ENCODE measurements at places on chromosomes 6 and 20.

- DNase-seq, result no peak
Measured at GRCh38 chr20:23032056-23032749, 2.9 kb upstream of the SSTR4 start.

DNA sequence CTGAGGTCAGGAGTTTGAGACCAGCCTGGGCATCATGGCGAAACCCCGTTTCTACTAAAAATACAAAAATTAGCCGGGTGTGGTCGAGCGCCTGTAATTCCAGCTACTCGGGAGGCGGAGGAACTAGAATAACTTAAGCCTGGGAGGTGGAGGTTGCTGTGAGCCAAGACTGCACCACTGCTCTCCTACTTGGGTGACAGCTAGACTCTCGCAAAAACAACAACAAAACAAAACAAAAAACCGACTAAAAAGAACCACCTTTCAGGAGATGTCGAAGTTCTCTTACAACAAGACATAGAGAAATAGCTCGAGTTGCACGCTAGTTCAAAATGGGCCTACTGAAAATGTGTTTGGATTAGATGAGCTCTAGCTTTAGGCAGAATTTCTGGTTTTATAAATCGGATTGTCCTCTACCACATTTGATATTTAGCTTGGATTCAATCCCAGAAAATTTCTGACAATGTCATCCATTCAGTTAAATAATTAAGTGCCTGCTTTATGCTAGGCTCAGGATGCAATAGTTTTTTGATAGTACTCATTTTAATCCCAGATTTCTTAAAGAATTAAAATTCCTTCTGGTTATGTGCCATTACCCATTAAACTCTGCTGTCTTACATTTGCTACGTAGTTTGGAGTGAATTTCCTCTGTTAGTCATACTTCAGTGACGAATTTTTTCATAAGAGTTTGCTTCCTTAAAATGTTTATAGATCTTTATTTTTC, 137.5 kb upstream of the SHLD1 start:
- no peak for DNase-seq

DNA sequence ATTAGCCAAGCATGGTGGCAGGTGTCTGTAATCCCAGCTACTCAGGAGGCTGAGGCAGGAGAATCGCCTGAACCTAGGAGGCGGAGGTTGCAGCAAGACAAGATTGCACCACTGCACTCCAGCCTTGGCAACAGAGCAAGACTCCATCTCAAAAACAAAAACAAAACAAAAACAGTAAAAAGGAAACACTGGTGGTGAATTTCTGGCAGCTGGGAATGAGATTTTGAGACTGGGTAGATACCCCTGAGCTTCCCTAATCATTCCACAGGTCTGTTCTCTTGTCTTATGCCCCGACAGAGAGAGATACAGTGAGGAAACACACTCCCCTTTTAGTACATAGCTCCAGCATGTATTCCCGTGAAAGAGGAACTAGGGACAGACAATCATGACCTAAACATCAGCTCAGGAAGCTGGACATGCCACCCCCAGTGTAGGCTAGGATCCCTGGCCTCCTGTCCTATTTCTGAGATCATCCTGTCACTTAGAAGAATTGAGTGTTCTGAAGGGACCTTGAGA, 9.6 kb downstream of the MAN1A1 start:
- no peak for DNase-seq

DNA sequence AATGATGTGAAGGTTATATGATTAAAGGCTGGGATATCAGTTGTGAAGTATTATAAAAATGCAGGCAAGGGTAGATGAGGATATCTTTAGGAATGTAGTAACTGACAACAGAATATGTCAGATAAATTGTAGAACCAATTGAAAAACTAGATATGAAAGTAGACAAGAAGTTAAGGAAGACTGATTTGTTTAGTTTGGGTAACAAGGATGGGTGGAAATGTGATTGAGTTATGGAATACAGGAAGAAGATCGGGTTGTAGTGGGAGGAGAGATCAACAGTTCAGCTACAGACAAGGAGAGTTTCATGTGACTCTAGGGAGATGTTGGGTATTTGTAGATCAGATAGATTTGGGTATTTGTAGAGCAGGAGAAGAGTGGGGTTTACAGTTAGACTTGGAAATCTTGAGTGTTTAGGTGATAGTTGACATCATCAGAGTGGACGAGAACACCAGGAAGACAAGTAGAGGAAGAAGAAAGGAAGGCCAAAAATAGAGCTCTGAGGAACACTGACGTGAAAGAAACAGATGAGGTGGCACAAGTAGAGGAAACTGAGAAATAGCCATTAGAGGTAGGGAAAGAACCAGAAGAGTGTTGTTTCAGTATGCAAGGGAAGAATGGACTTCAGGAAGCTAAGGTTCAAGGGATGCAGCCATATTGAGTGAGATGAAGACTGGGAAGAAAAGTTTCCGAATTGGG, 12.1 kb upstream of the TSPYL1 start:
- DNase-seq, result no peak

DNA sequence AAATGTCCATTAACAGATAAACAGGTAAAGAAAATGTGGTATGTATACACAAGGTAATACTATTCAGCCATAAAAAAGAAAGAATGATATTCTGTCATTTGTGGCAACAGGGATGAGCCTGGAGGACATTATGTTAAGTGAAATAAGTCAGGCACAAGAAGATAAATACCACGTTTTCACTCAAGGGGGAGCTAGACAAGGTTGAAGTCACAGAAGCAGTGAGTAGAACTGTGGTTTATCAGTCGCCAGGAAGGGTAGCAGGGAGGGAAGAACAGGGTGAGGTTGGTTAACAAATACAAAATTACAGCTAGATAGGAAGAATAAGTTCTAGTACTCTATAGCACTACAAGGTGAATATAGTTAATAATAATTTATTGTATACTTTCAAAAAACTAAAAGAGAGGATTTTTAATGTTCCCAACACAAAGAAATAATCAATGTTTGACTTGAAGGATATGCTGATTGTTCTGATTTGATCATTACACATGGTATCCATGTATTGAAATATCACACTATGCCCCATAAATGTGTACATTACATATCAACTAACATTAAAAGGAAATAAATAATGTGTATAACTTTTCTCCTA, 21.1 kb downstream of the RTN4IP1 start:
- peak; percentile 90 for DNase-seq

DNA sequence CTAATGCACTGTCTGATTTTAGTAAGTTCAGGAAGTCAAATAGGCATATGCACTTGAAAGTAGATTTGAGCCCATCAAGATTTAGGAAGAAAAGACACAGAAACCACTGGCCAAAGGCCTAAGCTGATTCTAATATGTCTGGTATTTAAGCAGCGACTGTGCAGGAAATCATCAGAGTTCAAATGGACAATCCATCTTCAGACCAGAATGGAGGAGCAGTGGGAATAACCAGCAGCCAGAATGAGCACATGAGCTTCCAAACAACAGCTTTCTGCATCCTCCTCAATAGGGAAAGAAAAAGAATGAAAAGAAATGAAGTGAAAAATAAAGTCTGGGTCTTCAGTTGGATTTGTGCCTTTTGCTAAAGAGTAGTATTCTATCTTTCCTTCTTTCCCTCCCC, 50.6 kb downstream of the SOD2 start:
- DNase-seq, result no peak

GRCh38 chr20:64091340-64091739, 7.1 kb upstream of the LKAAEAR1 start:
- DNase-seq, result no peak

GRCh38 chr20:14715400-14715799, 378.0 kb upstream of the FLRT3 start:
- no peak for DNase-seq

- no peak for DNase-seq
Measured at GRCh38 chr20:24672886-24673677, 203.7 kb downstream of the SYNDIG1 start.

GRCh38 chr6:43680308-43681200, 7.0 kb downstream of the MRPS18A start:
- no peak for DNase-seq

DNA sequence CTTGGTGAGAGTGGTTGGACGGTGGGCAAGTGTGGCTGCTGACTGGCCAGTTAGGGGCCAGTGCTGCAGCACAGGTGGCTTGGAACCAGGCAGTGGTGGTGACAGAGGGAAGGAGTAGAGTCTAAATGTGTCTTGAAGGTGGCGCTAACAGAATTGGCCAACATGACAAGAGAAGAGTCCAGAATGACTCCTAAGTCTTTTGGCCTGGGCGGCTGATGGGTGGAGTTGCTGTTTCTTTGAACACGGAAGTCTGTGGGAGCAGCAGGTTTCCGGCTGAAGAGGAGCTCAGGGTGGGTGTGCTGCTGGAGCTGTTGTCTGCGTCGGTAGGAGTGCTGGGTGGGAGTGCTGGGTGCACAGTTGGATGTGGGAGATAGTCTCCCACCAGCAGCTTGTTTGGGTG, 10.1 kb downstream of the LSM14B start:
- no peak for DNase-seq

DNA sequence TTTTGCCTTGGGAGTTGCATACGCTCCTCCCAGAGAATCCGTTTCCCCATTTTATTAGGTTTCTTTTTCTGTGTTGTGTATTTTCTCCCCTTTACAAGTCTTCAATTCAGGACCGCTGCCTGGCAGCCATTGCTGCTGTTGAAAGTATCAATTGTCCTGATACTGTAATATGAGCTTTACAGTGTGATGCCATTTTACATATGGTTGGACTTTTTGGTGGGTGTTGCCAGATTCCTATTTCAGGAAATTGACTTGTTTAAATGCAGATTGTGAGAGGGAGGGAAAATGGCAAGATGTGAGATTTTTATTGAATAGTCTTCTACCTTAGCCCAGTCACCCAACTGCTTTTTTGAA, 1.2 kb downstream of the PANK2 start:
- DNase-seq, result no peak

GRCh38 chr6:53741034-53741823, 53.6 kb upstream of the LRRC1 start:
- no peak for DNase-seq

DNA sequence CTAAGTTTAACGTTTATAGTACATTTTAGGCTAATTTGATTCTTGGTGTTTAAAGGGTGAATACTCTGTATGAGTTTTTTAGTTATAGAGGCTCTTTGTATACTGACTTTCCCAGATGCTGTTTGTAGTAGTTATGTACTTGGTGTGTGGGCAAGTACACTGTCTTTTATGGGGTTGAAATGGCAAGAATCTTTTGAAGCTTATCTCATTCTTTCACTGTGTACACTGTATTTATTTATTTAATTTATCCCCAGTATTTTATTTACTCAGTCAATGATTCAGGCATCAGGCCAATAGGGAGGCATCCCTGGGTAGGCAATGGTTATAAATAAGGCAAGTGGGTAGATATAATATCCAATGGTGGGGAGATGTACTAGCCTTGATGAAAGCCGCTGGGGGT, 277.0 kb upstream of the PTCHD4 start:
- DNase-seq, result no peak

DNA sequence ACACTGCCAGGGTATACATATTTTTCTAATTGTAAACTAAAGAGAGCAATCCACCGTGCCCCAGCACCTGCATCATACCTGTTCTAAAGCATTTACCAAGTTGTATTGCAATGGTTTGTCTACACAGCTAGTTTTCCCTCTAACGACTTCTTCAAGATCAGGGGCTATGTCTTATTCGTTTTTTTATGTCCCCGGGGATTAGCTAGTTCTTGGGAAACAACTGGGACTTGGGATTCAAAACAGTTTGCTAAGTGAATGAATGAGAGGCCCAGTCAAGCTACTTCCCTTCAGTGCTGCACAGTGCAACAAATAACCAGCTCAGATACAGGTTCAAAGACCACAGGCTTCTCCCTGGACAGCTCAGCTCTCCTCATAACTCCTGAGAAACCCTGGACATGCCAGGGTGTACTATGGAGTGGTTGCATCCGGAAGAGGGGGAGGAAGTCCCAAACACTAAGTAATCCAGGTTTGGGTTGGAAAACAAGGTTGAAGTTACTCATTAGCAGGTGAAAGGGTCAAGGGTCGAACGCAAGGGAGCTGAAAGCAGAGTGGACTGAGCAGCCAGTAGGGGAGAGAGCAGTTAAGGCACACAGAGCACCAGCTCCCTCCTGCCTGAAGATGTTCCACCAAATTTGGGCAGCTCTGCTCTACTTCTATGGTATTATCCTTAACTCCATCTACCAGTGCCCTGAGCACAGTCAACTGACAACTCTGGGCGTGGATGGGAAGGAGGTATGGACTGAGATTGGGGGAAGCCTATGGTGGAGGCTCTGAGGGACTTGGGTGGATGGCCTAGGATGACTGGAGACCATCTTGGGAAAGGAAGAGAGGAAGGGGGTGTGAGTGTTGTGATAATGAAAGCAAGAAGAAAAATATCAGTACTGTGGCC, at the start of gene APOM:
TSS of gene APOM (plus strand) at position 546 of the 889 bp plus-strand sequence. CDS start at position 619, 73 bp downstream.
- no peak for DNase-seq

GRCh38 chr6:100461917-100462705, 2.6 kb downstream of the SIM1 start:
- no peak for DNase-seq

GRCh38 chr20:45576995-45577394, 2.1 kb downstream of the WFDC8 start:
- DNase-seq, result no peak

GRCh38 chr6:149246691-149247384, 70.7 kb upstream of the TAB2 start:
- DNase-seq, result no peak

DNA sequence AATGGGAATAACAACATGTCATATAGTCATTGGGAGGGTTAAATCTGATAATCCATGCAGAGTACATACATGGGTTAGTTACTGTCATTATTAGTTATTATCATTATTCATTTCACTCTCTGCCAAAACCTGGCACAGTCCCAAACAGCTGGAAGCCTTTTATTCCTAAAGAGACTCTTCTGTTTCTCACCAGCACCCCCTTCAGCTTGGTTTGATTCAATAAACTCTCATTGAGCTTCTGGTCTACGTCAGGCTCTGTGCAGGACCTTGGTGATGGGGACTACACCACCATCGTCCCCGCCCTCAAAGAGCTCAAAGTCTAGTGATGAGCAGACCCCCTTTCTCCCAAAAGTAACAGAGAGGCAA, 2.3 kb downstream of the KCNK15 start:
- DNase-seq, result peak; percentile 68

DNA sequence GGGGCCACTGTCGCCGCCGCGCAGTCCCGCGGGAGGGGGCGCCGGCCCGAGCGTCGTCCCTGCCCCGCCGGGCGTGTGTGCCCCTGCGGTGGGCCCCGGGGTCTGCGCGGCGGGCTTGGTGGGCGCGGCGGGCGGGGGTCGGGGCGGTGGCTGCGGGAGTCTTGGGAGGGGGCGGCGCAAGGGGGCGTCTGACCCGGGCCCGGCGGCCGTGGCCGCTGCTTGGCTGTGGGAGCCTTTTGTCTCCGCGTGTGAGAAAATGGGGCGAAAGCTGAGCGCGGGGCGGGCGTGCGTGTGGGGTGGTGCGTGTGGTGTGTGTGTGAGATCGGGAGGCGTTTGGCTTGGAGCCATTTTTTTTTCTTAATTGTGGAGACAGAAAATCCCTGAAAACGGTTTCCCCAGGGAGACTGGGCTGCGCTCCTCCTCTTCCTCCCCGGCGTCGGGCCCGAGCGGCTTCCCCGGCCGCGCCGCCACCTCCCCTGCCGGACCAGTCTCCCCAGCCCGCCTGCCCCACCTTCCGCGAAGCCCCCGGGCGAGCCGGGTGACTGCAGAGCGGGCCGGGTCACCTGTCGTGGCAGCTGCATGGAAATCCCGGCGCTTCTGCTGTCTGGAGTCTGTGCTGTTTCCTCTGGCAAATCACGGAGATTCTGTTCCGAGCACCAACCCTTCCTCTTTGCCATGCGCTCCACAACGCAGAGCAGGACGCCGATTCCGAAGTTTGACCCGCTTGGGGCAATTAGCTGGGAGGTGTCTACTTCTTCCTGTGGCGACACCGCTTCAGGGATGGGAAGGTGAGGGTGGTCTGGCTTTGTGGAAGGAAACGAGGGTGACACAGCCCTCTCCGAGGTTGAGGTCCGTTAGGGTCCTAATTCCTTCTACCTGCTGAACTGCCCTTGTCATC, 64.4 kb downstream of the GTF2H5 start:
- DNase-seq, result peak; percentile 62

- no peak for DNase-seq
Measured at GRCh38 chr6:111566873-111567517, 38.7 kb downstream of the TRAF3IP2 start.
